Gastroesophageal sphincter (tissue), 4 donors: ENCODE measurements at places on chromosomes 13 and 19.

GRCh38 chr13:77002590-77003190 is 10.8 kb downstream of the CLN5 start:
- ATAC-seq: no peak

GRCh38 chr13:98540476-98540875 is 36.4 kb downstream of the STK24 start:
- ATAC-seq: no peak

DNA sequence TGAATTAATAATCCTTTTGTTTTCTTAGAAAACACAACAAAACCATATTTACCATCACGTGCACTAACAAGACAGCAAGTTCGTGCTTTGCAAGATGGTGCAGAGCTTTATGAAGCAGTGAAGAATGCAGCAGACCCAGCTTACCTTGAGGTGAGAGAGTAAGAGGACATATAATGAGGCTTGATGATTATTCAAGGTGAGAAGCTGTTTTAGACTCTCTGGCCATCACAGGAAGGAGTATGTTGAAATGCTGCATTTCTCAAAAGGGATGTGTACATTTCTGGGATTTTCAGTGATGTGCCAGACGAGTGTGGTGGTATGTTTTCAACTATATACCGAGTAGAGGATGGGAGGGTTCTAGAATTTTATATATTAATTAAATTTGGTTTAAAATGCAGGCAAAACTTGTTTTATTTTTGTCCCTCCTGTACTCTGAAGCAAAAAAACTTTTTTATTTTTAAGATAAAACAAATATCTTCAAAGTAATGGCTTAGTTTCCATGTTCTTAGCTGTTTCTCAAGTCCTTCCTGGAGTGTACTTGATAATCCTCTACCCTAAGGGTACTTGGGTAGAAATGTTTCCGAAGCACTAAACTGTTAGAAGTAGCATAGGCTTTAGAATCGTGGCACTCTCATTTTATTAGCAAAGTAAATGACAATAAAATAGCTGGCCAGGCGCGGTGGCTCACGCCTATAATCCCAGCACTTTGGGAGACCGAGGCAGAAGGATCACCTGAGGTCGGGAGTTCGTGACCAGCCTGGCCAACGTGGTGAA is 51.1 kb downstream of the N4BP2L1 start:
- ATAC-seq: no peak

- ATAC-seq: no peak
Observed at GRCh38 chr19:8973501-8974091, 36.6 kb downstream of the MUC16 start.

DNA sequence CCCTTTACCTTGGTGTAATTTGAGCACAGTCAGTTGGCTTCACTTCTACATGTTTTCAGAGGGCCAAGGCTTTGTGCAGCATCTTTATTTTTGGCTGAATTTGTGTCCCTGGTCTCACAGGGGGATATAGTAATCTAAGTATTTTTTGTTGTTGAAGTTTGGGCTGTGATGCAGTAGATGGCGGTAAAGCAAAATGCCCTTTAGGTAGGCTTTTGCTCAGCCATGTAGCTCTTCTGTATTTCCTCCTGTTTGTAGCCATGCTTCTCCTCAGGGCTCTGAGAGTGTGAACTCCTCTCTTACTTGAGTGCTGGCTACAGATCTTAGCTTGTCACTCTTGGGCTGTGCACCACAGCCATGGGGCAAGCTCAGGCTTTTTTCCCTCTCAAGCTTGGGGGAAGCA is 328.6 kb downstream of the SLITRK5 start:
- ATAC-seq: peak; percentile 39

DNA sequence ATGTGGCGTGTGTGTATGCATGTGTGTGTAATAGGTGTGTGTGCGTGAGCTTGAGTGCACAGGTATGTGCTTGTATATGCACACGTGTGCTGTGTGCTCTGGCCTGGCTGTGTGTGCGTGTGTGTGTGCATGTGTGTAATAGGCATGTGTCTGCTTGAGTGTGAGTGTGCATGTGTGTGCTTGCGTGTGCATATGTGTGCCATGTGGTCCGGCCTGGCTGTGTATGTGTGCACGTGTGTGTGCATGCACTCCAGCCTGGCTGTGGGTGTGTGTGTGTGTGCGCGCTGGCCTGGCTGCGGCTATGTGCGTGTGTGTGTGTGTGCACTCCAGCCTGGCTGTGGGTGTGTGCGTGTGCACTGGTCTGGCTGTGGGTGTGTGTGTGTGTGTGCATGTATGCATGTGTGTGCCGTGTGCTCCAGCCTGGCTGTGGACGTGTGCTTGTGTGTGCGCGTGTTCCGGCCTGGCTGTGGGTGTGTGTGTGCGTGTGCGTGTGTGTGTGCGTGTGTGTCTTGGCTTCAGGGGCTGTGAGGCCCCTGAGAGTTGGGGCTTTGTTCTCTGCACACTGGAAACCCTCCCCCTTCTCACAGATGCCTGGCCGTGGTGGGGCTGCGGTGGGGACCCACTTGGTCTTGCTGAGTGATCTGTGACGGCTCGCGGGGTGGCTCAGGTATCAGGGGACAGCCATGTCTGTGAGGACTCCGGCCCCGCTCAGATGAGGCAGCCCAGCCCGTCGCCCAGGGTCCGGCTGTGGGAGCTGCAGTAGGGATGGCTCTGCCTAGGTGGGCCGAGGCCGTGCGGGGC is 8.2 kb downstream of the SPPL2B start:
- no peak for ATAC-seq

DNA sequence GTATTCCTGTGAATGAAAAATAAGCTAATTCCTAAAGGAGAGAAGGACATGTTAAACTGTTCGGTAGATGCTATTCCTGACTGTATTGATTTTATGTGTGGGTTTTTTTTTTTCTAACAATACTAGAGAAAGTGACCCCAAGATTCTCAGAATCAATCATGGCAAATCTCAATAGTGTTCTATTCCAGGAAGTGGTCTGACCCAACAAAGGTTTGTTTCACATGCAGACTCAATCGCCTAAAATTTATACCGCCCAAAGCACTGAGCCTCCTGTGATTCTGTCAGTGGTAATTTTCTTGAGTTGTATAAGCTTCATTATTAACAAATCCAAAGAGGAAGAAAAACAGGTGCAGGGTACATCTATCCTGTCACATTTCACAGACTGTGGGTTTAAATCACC is 293.7 kb downstream of the SUCLA2 start:
- no peak for ATAC-seq

- no peak for ATAC-seq
Observed at GRCh38 chr13:34349091-34349722, 531.3 kb downstream of the RFC3 start.

DNA sequence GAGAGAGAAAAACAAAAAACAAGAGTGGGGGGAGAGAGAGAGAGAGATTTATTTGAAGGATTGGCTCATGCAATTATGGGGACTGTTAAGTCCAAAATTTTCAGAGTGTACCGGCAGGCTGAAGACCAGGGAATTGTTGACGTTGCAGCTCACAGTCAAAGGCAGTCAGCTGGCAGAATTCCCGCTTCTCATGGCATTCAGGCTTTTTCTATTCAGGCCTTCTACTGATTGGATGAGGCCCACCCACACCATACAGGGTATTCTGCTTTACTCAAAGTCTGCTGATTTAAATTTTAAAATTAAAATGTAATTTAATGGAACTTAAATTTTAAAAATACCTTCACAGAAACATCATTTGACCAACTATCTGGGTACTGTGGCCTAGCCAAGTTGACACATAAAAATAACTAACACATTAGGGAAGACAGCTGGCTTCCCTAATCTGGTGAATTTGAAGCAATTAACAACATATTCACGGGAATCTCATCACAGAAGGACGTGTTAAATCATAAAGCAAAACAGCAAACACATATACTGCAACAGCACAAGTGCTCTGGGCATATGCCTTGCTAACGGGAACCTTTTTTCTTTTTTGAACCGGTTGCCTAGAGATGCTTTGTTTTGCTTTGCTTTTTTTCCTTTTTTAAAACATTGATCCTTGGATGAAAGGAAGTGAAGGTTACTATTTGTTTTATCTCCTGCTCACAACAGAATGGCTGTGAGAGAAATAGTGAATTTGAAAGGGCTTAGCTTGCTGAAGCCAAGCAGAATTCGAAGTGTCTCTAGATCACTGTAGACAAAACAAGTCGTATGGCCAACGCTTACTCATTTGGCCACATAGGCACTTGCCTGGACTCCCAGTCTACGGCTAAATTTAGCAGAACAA is 505.1 kb downstream of the IRS2 start:
- ATAC-seq: no peak

DNA sequence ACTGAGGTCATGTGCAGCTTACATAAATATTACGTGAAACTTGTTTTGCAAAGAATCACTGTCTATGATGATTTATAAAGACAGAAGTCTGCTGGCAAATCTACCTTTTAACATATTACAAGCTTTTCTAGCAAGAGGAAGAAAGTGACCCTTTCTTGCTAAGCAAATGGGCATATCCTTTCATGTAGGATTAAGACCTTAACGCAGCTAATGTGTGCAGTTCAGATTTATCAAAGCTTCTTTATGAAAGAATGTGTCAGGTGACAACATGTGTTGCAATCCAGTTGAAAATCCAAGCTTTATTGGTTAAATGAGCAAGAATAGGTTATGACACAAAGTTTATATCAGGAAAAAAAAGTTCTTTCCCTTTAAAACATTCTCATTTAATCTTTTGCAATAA is 115.6 kb upstream of the NBEA start:
- ATAC-seq: no peak

- ATAC-seq: no peak
Observed at GRCh38 chr13:96816874-96817273, 177.4 kb downstream of the OXGR1 start.

DNA sequence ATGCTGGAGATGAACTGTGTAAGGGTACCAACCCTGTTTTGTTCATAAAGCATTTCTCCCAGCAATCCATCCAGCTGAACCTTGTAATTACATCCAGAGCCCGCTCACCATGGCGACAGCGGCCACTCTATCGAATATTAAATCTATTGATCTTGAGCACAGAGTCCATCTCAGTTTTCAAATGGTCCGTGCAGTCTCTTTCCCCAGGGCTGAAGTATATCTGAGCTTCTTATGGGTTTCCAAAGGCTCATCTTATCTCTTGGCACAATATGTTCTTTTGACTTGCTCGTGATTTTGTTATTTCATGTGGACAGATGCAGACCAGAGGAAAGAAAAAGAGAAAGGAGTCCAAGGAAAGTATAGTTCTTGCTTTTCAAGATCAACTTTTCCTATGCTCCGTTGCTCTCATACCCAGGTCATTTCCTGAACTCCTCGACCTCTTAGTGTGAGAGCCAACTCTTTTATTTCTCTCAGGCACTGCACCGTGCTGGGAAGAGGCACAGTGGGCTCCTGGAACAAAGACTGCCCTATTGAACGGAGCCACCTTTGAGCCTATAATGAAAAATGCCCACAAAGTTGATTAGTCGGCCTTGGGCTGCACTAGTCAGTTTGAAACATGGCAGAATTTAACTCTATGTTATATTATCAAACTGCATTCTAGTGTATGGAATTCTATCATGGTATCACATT is 66.7 kb downstream of the RFC3 start:
- ATAC-seq: no peak

- no peak for ATAC-seq
Observed at GRCh38 chr13:27842571-27842970, 50.3 kb downstream of the GSX1 start.

- no peak for ATAC-seq
Observed at GRCh38 chr13:29175250-29175873, 355.2 kb downstream of the MTUS2 start.

GRCh38 chr13:29459813-29460355 is 135.6 kb downstream of the SLC7A1 start:
- ATAC-seq: no peak

DNA sequence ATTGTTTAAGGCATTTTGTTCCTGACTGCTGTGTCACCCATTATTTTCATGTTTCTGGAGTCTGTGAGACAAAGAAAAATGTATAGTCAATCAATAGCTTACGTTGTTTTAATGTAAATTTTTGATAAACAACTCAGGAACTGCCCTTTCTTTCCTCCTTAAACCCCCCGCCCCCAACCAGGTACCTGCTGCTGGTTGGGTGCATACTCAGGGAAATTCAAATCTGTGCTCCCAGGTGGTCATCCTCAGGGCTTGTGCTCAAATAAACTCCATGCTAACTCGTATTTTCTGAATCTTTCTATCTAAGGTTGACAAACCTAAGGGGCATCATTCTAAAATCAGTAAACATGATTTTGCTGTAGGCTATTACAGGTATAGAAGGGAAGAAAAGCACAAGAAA is 4.1 kb upstream of the CDC16 start:
- ATAC-seq: no peak

GRCh38 chr19:23788411-23788810 is 29.7 kb upstream of the ZNF681 start:
- no peak for ATAC-seq

DNA sequence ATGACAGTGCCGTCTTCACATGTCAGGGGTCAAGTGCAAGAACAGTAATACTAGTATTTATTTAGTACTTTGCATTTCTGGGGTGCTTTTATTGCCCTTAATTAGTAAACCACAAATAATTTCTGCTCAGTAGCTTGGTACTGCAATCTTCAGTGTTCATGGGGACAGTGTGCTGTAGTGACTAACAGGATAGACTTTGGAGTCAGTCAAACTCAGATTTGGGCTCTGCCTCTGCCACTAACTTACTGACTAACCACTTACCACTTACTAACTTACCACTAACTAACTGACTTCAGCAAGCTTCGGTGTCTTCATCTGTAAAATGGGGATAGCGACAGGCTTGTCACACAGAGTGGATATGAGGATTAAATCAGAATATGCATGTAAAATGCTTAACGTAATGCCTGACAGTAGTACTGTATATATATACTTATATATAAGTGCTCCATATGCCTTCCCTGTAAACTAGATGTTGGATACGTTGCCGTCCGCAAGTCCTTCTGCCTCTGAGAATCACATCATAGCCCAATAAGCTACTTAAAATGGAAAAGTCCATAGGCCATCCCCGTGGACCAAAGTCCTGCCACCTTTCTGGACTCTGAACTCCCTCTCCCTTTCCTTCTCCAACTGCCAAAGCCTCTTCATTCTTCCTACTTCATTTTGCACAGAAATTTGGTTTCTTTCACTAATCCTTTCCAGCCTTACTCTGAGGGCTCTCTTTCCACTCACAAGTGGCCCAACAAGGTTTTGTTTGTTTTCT is 158.1 kb downstream of the ZIC5 start:
- ATAC-seq: no peak

DNA sequence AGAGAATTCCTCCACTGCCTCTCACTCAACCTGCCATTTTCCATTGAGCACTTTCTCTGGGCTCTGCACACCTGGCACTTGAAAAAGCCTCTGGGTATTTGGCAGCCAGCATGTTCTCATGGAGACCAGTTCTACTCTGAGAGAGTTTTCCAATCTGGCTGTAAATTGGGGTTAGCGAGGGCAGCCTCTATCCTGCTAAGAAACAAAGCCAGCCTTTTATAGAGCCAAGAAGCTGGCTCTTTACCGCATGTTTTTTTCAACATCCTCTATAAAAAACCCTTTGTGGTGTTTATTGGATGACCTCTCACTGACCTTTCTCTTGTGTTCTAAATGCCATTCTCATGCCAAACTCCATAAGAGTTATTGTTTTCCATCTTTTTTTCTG is 52.6 kb upstream of the RCBTB2 start:
- ATAC-seq: peak; percentile 59

GRCh38 chr13:49459580-49459979 is 15.5 kb downstream of the SETDB2 start:
- ATAC-seq: no peak

- no peak for ATAC-seq
Observed at GRCh38 chr19:55036058-55036457, 2.0 kb downstream of the GP6 start.
